Right ventricle myocardium superior (tissue), 1 donor: ENCODE measurements at places on chromosomes 7 and 10.

- no peak for DNase-seq
These were observed 89.9 kb upstream of the BTBD16 start for GRCh38 chr10:122181041-122181732.

GRCh38 chr7:73606801-73607691 lies 17.3 kb downstream of the MLXIPL start:
- peak; percentile 69 for DNase-seq

GRCh38 chr10:44511601-44512000 lies 126.7 kb upstream of the CXCL12 start:
- DNase-seq = no peak

GRCh38 chr10:19795684-19796083 lies 20.5 kb upstream of the PLXDC2 start:
- DNase-seq = no peak

- no peak for DNase-seq
These were observed 165.0 kb upstream of the CNTNAP2 start for GRCh38 chr7:145951566-145951965.

- no peak for DNase-seq
These were observed 8.8 kb upstream of the CLDN3 start for GRCh38 chr7:73778801-73779389.

GRCh38 chr7:77858278-77858677 lies 59.7 kb downstream of the PHTF2 start:
- no peak for DNase-seq

GRCh38 chr10:95451568-95452524 lies 109.3 kb downstream of the SORBS1 start:
- DNase-seq = no peak

- no peak for DNase-seq
These were observed 72.5 kb upstream of the EGFR start for GRCh38 chr7:54946271-54946670.

- DNase-seq = peak; percentile 26
These were observed 135.2 kb downstream of the CUX1 start for GRCh38 chr7:101952355-101953247.

DNA sequence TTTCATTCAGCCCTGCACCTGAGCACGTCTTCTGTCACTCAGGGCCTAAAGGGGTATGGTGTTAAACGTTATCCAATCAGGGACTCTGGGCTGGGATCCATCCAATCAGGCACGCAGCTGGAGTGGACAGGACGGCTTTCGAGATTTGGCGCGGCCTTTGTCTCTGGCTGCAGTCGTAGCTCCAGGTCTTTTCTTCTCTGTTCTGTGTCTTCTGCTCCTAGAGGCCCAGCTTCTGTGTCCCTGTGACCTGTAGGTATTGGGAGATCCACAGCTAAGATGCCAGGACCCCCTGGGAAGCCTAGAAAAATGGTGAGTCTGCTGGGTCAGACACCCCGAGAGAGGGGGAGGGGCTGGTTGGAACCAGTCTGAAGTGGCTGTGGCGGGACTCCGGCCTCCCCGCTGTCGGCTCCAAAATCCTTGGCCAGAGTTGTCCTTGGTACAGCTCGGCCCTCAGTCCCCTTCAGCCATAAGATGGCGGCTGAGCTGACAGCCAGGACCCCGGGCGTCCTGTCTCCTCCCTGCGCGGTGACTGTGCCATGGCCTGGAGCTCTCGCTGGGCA lies 11.7 kb upstream of the ZNF680 start:
- DNase-seq = peak; percentile 83

GRCh38 chr7:28551331-28551730 lies 139.0 kb downstream of the CREB5 start:
- DNase-seq = no peak

- no peak for DNase-seq
These were observed 34.0 kb downstream of the HSPA12A start for GRCh38 chr10:116708391-116708821.

DNA sequence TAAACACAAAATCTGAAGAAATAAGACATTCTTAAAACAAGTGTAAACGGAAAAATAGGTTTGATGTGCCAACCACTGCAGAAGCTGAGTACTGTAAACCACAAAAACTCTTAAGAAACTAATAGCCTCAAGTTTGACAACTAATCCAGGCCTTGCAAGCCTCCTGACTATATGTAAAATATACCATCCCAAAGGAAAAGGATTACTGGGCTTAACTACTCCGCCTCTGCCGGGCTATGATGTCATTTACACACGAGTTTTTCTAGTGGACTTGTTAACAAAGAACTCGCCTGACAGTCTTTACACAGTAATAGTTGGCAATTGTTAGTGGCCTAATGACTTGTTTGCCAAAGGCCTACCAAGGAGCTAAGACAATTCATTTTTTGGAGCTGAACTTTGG lies 2.1 kb downstream of the KIF5B start:
- DNase-seq = no peak

- DNase-seq = peak; percentile 77
These were observed 2.1 kb downstream of the FRAT1 start for GRCh38 chr10:97321032-97321803.

- no peak for DNase-seq
These were observed 400.4 kb upstream of the POM121L12 start for GRCh38 chr7:52635021-52635420.

DNA sequence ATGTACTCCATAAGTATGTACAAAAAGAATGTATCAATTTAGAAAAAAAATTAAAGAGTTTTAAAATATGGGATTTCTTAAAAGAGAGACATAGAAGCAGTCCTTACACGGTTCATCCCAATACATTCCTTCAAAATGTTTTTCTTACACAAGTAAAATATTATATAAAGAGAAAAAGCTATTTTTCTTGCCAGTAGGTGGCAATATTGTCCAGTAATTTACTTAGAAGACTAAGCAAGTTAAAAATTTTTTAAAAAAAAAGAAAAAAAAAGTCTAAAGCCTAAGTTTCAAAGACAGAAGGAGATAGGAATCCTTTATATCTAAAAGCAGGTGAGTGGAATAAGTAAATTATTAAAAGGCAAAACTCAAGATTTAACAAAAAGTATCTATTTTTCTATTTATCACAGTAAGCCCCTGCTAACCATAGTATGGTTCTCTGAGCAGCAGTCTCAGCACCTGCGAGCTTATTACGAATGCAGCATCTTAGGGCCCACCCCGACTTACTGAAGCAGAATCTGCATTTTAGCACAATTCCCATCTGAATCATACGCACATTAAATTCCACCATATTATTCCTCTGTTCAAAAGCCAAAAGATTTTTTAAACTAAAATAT lies 240.6 kb downstream of the DGKI start:
- no peak for DNase-seq

- DNase-seq = no peak
These were observed 46.0 kb downstream of the ABCC2 start for GRCh38 chr10:99828464-99828863.

DNA sequence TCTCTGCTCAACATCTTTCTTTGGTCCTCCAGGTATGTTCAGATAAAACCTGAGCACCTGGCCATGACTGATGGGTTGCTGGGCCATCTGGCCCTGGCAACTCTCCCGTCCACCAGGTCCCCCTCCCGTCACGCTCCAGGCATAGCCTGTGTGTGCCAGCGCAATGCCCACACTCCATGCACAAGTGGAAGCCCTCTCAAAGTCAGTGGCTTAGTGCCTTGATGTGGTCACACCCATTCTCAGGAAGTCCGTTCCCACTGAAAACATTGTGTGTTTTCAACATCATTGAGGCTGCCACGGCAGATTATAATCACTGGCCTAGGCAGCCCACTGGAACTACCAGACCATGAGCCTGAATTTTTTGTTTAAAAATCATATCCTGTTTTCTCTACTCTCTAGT lies 170.6 kb upstream of the LANCL2 start:
- no peak for DNase-seq

DNA sequence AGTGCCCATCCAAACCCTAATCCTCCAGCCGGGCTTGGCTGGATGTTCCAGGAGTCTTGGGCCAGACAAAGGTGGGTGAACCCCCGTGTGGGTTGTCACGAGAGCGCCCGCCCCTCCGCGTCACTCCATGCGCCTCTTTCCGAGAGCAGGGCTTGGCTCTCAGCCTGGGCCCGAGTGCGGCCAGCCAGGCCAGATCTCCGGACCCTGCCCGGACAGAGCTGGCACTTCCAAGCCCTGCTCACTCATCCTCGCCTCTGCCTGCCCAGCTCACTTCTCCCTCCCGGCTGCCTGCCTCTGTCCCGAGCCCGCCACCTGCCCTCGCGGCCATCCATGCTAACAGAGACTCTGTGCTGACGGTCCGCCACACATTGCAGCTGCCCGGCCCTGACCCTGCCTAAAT lies 34.6 kb downstream of the AGAP3 start:
- DNase-seq = no peak

DNA sequence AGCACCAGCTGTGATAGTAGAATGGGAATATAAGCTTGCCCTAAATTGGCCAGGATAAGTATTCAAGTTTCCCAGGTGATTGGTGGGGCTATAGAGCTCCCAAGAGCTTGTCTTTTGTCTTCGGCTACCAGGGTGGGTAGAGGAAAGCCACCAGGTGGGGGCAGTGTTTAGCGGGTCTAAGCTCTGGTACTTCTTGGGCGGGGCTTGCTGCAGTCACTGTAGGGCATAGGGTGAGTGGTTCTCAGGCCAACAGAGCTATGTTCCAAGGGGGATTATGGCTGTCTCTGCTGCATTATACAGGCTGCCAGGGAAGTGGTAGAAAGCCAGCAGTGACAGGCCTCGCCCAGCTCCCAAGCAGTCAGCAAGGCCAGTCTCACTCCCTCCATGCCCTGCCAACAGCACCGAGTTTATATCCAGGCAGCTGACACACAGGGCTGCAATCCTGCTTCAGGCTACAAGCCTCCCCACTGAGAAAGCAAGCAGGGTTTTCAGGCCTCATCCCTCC lies 110.7 kb downstream of the ZNF467 start:
- DNase-seq = peak; percentile 76
